T-helper 2 cell treated with Interferon-gamma antibody and Interleukin-4, amounts not matched to agents 5 μg/mL and 100 μg/mL, for 36 hours (primary cell): ENCODE measurements at places on chromosomes 4 and X.
A peak's percentile ranks its signal among the peaks of the same experiment; 100 is the strongest.

DNA sequence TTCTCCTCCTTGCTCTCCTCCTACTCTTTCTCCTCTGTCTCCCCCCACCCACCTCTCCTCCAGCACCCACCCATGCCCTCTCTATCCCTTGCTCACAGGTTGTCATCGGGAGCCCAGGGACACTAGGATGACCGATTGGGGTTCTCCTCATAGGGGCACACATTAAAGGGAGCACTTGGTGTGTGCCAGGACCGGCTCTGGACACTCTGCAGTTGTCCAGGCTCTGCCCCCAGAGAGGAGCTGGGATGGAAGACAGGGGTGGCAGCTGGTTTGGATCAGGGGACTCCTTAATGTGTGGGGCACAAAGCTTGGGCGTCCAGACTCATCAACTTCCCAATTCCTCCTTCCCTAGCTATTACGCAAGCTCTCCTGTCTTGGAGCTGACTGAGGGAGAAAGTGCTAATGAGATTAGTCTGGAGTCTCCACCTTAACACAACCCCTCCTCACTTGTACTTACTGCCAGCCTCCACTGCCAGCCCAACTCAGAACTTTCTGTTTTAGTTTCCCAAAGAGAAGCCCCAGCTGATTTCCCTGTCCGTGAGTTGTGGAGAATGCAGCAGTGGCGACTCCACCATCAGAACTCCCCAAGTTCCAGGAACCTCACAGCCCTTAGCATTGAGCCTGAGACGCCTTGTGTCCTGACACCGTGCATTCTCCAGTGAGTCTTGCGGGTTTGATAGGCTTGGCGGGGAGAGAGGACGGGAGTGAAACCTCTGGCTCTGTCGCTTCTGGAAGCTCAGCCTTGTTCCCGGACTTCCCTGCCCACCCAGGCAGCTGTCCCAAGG lies 52.2 kb downstream of the CXorf49B start:
- no peak for DNase-seq

DNA sequence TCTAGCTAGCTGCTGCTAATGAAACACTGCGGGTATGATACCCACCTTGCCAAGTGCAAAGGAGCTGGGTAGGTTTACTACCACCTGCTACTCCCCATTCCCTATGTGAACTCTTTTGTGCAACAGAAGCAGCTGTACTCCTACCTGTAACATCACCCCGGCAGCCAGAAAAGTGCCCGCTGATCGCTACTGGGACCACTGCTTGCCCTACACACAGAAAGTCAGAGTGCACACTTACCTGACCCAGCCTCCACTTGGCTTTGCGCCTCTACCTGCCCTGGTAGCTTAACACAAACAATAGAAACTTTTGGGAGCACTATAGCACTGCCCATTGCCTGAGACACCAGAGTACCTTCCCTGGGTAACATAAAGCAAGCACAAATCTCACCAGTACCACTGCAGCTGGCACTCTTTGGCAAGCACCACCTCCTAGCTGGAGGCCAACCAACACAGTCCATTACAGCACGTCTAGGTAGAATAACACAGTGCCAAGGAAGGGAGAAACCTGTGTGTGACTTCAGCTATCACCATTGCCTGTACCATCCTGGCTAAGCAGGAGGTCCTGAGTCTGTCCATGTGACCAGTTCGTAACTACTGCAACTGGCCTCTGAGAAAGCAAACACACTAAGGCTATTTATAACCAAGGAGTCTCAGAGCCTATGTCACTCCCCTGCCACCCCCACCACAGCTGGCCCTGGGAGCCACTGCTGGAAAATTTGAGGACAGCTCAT lies 80.1 kb downstream of the CENPC start:
- DNase-seq: no peak

GRCh38 chr4:123443401-123444289 lies 47.0 kb downstream of the SPRY1 start:
- DNase-seq: peak; percentile 49

GRCh38 chr4:111393781-111394180 lies 751.5 kb upstream of the FAM241A start:
- DNase-seq: no peak

GRCh38 chr4:117383468-117383867 lies 298.1 kb upstream of the TRAM1L1 start:
- DNase-seq: no peak

DNA sequence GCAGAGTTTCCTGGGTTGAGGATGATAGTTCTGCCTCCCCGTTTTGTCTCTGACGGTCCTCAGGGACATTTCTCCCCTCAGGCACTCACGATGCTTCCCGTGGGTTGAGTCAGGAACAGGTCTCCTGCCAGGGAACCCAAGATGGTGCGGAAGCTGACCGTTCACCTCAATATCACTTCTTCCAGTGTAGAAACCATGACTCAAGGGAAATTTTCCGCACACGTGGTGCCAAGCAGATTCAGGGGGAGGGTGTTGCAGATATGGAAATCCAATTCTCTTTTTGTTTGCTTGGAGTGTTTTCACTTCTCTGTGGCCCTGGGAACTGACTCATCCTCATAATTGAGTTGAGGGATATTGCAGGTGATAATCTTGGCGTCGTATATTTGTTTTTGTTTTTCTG lies 46.7 kb downstream of the CXorf49B start:
- no peak for DNase-seq

DNA sequence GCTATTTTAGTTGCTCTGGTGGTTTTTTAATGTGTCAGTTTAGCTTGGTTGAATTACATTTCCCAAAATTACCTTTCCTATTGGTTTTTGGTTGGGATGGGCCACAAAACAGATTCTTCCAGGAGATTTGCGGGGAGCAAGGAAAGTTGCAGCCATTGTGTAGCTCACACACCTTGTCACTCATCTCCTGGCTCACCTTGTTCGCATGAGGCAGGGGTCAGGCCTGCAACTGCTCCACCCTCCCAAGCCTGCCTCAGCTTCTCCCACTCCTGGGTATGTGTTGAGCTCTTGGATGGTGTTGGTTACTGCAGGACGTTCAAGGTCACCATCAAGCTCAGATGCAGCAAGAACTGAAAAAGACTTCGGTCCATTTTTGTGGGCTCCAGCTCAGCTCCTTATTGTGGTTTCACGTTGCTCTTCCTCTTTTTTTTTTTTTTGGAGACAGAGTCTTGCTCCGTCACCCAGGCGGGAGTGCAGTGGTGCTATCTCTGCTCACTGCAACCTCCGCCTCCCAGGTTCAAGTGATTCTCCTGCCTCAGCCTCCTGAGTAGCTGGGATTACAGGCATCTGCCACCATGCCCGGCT lies 95.6 kb upstream of the METTL14 start:
- DNase-seq: no peak

DNA sequence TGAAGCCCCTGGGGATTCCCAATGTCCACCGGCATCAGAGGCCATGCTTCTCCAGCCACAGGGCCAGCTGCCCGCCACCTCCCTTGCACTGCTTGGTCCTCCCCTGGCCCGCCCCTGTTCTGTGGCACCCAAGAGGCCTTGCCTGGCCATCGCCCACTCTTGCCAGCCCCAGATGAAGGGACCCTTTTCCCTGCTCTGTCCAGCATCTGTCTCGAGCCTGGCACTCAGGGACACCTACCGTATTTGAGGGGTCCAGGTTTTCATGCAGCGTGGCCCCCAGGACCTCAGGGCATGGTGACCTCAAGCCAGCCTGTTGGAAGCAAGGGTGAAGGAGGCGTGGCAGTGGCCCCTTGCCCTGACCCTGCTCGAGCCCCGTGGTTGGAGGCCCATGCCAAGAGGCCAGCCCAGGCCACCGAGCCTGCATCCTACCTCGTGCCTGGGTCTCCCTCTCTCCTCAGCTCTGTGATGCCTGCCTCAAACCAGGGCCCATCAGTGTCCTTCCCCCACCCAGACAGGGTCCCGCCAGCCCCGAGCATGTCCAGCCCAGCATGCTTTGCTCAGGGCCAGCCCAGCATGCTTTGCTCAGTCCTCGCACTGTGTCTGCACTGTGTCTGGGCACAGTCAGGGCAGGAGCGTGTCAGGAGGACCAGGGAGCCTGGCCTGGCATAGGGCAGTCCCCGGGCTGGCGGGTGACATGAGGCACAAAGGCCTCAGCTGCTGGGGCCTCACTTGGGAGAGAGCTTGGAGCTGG lies 14.3 kb upstream of the FGFR3 start:
- no peak for DNase-seq

DNA sequence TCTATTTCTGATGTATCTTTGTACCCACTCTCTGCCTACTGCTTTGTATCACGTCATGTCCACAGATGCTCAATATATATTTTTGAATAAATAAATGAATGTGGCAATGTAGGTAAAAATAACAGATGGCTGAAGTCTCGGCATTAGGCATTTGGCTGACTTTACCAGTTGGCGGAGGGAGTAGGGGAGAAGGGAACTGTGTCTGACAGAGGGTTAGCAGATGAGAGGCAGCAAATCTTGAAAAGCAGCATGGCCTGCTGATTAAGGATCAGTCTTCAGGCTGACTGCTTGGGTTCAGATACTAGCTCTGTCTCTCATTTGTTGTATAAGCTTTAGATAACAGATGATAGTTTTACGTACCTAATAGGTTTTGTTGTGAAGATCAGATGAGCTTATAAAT lies 31.9 kb upstream of the RASGEF1B start:
- no peak for DNase-seq
